Activated CD8-positive, alpha-beta T cell treated with anti-CD3 and anti-CD28 coated beads for 36 hours (primary cell): ENCODE measurements at places on chromosomes 12 and 14.
A peak's percentile ranks its signal among the peaks of the same experiment; 100 is the strongest.

DNA sequence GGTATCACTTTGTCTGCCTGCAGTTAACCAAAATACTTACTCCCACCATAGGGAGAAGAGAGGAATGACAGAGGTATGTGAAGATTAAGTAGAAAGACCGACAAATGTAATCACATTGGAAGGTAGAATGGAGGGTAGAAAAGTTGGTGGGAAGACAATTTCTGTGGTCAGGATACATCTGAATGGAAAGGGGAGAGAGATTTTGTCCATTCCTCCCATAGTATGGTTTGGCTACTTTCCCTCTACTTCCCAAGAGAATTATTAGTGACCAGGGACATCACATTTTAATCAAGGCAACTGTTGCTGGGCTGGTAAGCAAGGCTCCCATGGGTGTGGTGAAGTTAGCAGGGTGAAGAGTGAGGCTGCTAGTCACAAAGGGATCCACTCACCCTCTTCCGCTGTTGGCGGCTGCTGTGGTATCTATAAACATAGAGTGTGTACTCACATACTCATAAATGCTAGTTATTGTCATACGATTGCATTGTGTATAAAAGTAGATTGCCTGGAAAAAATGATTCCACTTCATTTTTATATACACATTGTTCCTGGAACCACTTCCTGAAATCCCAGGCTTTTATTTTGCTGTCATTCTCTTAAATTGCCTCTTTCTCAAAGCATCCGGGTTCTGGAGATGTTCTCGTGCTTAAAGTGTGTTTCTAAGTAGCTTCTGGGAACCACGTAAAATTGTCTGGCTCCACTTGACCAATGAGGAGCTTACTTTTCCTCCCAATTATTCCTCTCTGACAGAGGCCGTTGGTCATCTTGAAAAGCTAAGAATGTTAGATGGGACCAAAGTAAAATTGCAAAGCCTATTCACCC is 413.1 kb downstream of the ZFP36L1 start:
- H3K4me1 ChIP-seq: peaks cover 62% of the 10 kb centered on the region
- H3K27me3 ChIP-seq: no peaks in the 10 kb centered on the region
- no peak overlapping the region for H3K4me3 ChIP-seq
- peak; percentile 55 for DNase-seq
- H3K27ac ChIP-seq: no peak overlapping the region

GRCh38 chr14:45400950-45401640 is 148.1 kb upstream of the MIS18BP1 start:
- no peak overlapping the region for H3K27ac ChIP-seq
- no peaks in the 10 kb centered on the region for H3K4me1 ChIP-seq
- H3K36me3 ChIP-seq: no peaks in the 10 kb centered on the region
- no peaks in the 10 kb centered on the region for H3K27me3 ChIP-seq

- no peaks in the 10 kb centered on the region for H3K27me3 ChIP-seq
- H3K36me3 ChIP-seq: peaks cover 5% of the 10 kb centered on the region
- no peak overlapping the region for H3K4me3 ChIP-seq
- H3K27ac ChIP-seq: no peak overlapping the region
- peaks cover 36% of the 10 kb centered on the region for H3K4me1 ChIP-seq
- DNase-seq: no peak
These were observed 11.3 kb downstream of the RALGAPA1 start for GRCh38 chr14:35797796-35798195.

GRCh38 chr14:89811954-89812575 is 142.5 kb downstream of the EFCAB11 start:
- no peaks in the 10 kb centered on the region for H3K36me3 ChIP-seq
- no peak overlapping the region for H3K27ac ChIP-seq
- no peaks in the 10 kb centered on the region for H3K4me1 ChIP-seq
- no peak overlapping the region for H3K4me3 ChIP-seq
- DNase-seq: no peak

GRCh38 chr12:27332407-27332713 is 276 bp upstream of the BMAL2 start:
- no peak for DNase-seq
- H3K36me3 ChIP-seq: peaks cover 9% of the 10 kb centered on the region
- peaks cover 37% of the 10 kb centered on the region for H3K27me3 ChIP-seq
- H3K4me1 ChIP-seq: peaks cover 36% of the 10 kb centered on the region

DNA sequence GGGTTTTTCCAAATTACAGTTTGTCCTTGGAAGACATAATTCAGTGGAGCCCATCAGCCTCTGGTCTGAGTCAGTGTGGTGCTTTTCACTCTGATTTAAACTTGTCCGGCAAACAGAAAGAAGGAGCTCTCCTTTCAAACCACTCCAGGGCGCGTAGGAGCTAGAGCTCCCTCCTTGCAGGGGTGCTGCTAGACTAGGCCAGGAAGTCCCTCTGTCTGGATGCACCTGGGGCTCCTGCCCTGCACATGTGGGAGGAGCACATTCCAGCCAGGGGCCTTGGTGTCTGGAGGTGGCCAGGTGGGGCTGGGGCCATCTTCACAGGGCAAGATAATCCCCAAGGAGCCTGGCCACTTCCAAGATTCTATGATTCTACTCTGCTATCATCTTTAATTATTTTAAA is 3.1 kb downstream of the SERPINA3 start:
- no peaks in the 10 kb centered on the region for H3K36me3 ChIP-seq
- no peaks in the 10 kb centered on the region for H3K27me3 ChIP-seq
- H3K4me1 ChIP-seq: no peaks in the 10 kb centered on the region
- no peak overlapping the region for H3K27ac ChIP-seq

GRCh38 chr12:16088421-16088820 is 177.3 kb downstream of the DERA start:
- DNase-seq: no peak
- peaks cover 1% of the 10 kb centered on the region for H3K27me3 ChIP-seq
- H3K36me3 ChIP-seq: no peaks in the 10 kb centered on the region
- H3K4me1 ChIP-seq: no peaks in the 10 kb centered on the region

- peaks cover 18% of the 10 kb centered on the region for H3K36me3 ChIP-seq
- no peak overlapping the region for H3K4me3 ChIP-seq
- no peak overlapping the region for H3K27ac ChIP-seq
These were observed 9.6 kb downstream of the XRCC3 start for GRCh38 chr14:103705504-103706284.

GRCh38 chr14:59632381-59632780 is 55.8 kb upstream of the CCDC175 start:
- H3K4me3 ChIP-seq: no peak overlapping the region
- peaks cover 2% of the 10 kb centered on the region for H3K4me1 ChIP-seq
- DNase-seq: peak; percentile 55
- no peak overlapping the region for H3K27ac ChIP-seq
